AG20443 (cell line): ENCODE measurements at places on chromosomes 12 and 14.

DNA sequence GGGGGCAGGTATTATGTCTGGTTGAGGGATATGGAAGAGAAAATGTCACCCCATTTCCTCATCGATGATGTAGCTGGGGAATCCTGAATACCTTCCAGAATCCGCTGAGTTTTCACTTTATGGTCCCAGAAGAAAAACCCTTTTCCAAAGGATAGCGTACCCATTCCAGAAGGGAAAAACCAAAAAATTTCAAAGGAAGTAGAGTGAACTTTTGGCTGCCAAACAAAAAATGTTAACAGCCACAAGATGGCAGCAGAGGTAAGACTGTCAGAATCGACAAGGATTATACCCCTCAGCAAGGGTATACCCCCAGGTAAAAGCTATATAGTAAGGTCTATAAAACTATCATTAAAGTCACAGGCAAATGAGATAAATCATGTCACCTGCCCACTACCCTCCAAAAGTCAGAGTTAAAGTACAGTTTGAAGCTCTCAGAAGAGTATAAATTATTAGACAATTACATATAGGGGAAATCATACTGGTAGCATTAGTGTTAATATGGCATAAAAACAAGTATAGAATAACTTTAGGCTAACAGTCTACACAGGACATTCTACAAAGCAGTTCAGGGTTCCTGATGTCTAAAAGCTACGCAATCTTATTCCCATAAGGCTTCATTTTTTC lies 18.0 kb downstream of the ACIN1 start:
- DNase-seq: peak; percentile 23

- no peak for DNase-seq
These were observed 201.5 kb upstream of the MYL2 start for GRCh38 chr12:111121840-111122239.

GRCh38 chr14:104567957-104568225 lies 11.7 kb upstream of the C14orf180 start:
- no peak for DNase-seq

DNA sequence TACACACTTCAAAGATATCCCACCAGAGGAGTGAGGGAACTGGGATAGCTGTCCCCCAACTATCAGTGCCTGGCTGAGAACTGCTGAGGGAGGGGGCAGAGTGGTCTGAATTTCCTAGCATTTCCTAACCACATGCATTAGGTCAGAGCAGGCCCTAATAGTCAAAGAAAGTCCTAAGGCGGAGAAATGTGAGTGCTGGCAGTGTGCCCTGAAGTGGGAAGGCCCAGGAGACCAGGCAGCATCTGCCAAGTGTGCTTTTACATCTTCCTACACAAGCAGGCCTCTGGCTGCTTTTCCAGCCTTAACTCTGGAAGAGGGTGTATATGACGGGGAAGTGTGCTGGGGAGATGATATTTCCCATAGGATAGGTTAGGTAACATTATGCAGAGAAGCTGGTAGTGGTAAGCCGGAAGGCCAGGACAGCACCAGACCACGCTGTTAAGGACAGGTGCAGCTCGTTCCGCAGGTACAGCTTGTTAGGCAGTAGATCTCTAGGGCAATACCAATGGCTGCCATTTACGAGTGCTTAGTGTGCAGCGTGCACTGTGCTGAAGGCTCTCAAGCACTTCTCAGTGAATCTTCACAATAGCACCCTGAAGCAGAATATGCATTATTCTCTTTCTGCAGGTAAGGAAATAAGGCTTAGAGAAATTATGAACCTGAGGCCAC lies 9.1 kb upstream of the CCDC198 start:
- DNase-seq: no peak

- no peak for DNase-seq
These were observed 279.7 kb upstream of the SOX5 start for GRCh38 chr12:24229031-24229700.

DNA sequence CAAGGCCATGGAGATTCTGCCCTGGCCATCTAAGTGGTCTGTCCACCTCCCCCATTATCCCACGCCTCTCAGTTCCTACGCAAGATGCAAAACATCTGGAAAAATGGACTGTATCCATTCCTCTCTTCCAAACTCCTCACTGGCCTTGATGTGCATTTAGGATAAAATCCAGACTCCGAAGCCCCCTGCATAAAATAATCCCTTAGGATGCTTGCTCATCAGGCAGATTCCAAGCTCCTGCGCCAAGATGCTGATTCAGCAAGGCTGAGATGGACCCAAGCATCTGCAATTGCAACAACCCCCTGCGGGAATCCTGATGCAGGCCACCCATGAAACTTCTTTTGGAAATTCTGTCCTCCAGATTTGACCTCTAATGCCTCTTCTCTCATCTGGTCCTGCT lies 81.6 kb downstream of the SPRING1 start:
- DNase-seq: no peak

DNA sequence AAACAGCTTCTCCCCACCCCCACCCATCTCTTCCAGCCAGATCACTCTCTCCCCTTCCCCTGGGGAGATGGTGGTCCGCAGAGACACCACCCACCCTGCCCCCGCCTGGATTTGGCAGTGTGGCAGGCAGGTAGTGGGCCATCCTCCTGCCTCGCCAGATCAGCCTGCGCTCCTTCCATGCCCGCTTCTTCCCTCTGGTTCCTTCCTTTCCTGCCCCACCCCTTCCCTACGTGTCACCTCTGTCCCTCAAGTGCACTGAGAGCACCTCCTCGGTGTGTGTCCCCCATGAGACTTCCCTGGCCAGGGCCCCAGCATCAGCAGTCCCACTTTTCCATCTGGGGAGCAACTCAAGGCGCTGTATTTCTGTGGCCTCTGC lies 632 bp downstream of the NYNRIN start:
- no peak for DNase-seq

DNA sequence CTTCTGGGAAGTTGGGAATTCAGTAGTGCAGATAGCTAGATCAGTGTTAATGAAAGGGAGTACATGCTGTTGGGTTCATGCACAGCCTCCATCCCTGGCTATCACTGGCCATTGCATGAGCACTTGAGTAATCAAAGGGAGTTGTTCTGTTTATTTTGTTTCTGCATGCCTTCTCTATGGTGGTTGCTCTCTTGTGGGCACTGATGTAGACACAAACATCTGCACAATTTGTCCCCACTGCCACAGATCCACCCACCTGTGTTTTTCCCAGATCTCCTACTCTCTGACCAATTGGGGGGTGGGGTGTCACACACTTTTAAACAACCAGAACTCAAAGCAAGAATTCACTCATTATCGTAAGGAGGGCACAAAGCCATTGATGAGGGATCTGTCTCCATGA lies 89.7 kb upstream of the DHRS4 start:
- DNase-seq: no peak

GRCh38 chr12:50192908-50193307 lies 25.7 kb upstream of the CERS5 start:
- peak; percentile 24 for DNase-seq

- DNase-seq: no peak
These were observed 229.1 kb upstream of the PELI2 start for GRCh38 chr14:55889124-55889523.

DNA sequence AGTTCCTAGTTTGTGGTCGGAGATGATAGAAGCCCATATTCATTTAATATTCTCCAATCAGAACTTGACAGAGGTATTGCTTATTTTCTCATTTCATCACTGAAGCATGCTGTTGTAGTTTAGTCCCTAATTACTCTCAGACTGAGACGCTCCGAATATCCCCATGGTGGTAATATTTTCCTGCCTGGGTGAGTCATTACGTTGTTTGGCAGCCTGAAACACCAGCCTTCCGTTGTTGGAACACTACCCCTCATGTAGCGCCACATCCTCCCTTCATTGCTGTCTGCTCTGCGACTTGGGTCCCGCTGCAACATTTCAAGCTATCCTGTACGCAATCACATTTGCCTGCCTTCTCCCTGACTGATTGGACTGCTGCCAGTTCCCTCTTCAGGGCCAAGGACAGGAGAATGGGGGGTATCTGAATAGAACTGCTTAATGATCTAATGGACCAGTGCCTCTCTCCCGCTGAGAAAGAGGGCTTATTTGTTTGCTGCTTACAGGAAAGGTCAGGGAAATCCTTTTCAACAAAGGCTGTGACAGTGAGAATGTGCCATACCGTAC lies 369.1 kb downstream of the NPAS3 start:
- peak; percentile 79 for DNase-seq

GRCh38 chr12:7146906-7147305 lies 16.7 kb downstream of the CLSTN3 start:
- DNase-seq: no peak
